ENCODE measurements at places on chromosomes 4 and X. TPM values are rescaled to one million over a fixed set of nuclear protein-coding genes. Genes with fewer than 3 reads are reported as not detected.

The HCCS gene
- 22.0 TPM for total RNA-seq

The BCOR gene
- 4.9 TPM for total RNA-seq

The MAGEA2 gene
- not detected for total RNA-seq

The ZCCHC12 gene
- under 0.01 TPM for total RNA-seq

The GPAT3 gene
- total RNA-seq = 2.1 TPM

The AKAP14 gene
- total RNA-seq = not detected

The TREX2 gene
- total RNA-seq = 1.8 TPM

The MAGEE1 gene
- 1.2 TPM for total RNA-seq

The SMAD1 gene
- total RNA-seq = 13.0 TPM

The CSAG1 gene
- not detected for total RNA-seq

The RAB9A gene
- total RNA-seq = 40.3 TPM

The MTNR1A gene
- not detected for total RNA-seq

The GRIA3 gene
- 2.3 TPM for total RNA-seq

The ATP2B3 gene
- total RNA-seq = not detected

The ADH1C gene
- total RNA-seq = 0.83 TPM

The SH3D19 gene
- 31.4 TPM for total RNA-seq

The SMC1A gene
- 9.6 TPM for total RNA-seq

The SLC10A3 gene
- total RNA-seq = 15.2 TPM

The LRP2BP gene
- total RNA-seq = 0.51 TPM

The VCX gene
- total RNA-seq = not detected

The FRMPD4 gene
- total RNA-seq = 0.50 TPM

The ADH6 gene
- not detected for total RNA-seq

The HHIP gene
- under 0.01 TPM for total RNA-seq

The CCNG2 gene
- 21.6 TPM for total RNA-seq

The GABRA4 gene
- not detected for total RNA-seq

The HMGN5 gene
- total RNA-seq = 1.7 TPM

The SPATA4 gene
- 0.66 TPM for total RNA-seq

The TKTL2 gene
- total RNA-seq = not detected

The TMEM156 gene
- 0.26 TPM for total RNA-seq

The HTR2C gene
- total RNA-seq = not detected

The CNGA1 gene
- not detected for total RNA-seq

The MAB21L2 gene
- not detected for total RNA-seq

The P2RY8 gene
- not detected for total RNA-seq

The GPC4 gene
- total RNA-seq = 2.8 TPM

The IL3RA gene
- total RNA-seq = not detected

The KLHL13 gene
- 22.5 TPM for total RNA-seq

The CYSLTR1 gene
- total RNA-seq = 0.50 TPM

The HSD17B10 gene
- total RNA-seq = 46.0 TPM

The DMRTC1 gene
- not detected for total RNA-seq

All from fibroblast of lung (primary cell).